ENCODE measurements at places on chromosomes 13 and 19.

GRCh38 chr13:36680913-36681312 is 7.1 kb downstream of the SERTM1 start:
- no peak for DNase-seq
- H3K4me1 ChIP-seq: no peaks in the 10 kb centered on the region
- H3K4me3 ChIP-seq: no peak overlapping the region
- H3K27ac ChIP-seq: no peak overlapping the region
- H3K27me3 ChIP-seq: peaks cover 3% of the 10 kb centered on the region

- no peaks in the 10 kb centered on the region for H3K27me3 ChIP-seq
- no peaks in the 10 kb centered on the region for H3K36me3 ChIP-seq
- H3K4me1 ChIP-seq: peaks cover 9% of the 10 kb centered on the region
- DNase-seq: no peak
Measured at GRCh38 chr13:71864094-71864985, 2.7 kb downstream of the DACH1 start.

GRCh38 chr13:84413016-84413415 is 530.7 kb upstream of the SLITRK1 start:
- H3K4me1 ChIP-seq: no peaks in the 10 kb centered on the region
- no peaks in the 10 kb centered on the region for H3K36me3 ChIP-seq
- DNase-seq: no peak
- no peak overlapping the region for H3K27ac ChIP-seq
- no peak overlapping the region for H3K4me3 ChIP-seq

- no peaks in the 10 kb centered on the region for H3K27me3 ChIP-seq
- H3K4me3 ChIP-seq: no peak overlapping the region
- no peaks in the 10 kb centered on the region for H3K4me1 ChIP-seq
- no peak for DNase-seq
- no peaks in the 10 kb centered on the region for H3K36me3 ChIP-seq
- no peak overlapping the region for H3K27ac ChIP-seq
Measured at GRCh38 chr13:99733346-99733745, 232.1 kb downstream of the TM9SF2 start.

DNA sequence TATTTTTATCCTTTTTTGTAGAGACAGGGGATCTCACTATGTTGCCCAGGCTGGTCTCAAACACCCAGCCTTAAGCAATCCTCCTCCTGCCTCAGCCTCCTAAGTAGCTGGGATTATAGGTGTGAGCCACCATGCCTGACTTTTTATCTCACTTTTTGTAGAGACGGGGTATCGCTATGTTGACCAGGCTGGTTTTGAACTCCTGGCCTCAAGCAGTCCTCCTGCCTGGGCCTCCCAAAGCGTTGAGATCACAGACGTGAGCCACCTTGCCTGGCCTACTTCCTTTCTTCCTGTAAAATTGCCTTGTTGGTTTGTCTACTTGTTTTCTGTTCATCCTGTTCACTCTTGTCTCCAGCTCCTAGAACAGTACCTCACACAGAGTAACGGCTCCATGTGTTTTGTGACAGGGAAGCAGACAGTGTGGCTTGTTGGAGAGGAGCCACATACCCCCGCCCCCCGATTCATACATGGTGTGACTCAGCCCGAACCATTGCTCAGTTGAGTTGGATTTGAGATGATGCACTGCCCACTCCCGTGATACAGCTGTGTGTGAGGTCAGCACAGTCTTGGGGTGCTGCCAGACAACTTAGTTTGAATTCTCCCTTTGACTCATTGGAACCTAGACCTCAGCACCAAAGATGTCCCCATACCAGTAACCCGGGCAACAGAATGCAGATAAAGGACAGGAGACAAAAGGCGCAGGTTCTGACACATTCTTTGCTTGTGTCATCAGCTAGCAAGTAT is 34.2 kb downstream of the GPR42 start:
- no peaks in the 10 kb centered on the region for H3K27me3 ChIP-seq
- H3K4me3 ChIP-seq: no peak overlapping the region
- DNase-seq: no peak
- H3K4me1 ChIP-seq: no peaks in the 10 kb centered on the region

DNA sequence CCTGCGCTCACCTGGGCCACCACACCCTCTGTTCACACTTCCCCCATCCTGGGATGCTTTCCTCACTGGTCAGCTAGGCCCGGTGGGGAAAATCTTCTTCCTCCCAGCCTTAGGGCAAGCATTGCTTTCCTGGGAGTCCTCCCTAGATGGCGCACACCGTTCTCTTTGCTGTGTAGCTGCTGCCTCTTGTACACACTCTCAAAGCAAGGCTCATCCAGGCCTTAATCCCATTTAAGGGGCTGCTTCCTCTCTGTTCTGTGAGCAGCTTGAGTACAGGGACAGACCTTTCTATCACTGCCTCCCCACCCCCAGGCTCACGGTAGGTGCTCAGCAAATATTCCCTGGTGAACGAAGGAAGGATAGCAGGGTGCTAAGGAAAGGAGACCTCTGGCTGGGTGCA is 11.1 kb downstream of the SLC7A10 start:
- H3K27me3 ChIP-seq: no peaks in the 10 kb centered on the region
- no peak for DNase-seq
- H3K4me1 ChIP-seq: peaks cover 6% of the 10 kb centered on the region
- no peak overlapping the region for H3K4me3 ChIP-seq
- no peak overlapping the region for H3K27ac ChIP-seq

DNA sequence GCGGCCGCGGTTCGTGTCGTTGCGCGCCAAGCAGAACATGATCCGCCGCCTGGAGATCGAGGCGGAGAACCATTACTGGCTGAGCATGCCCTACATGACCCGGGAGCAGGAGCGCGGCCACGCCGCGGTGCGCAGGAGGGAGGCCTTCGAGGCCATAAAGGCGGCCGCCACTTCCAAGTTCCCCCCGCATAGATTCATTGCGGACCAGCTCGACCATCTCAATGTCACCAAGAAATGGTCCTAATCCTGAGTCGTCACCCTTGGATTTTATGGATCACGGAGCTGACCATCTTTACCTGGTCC is 475 bp downstream of the MRPL57 start:
- H3K4me1 ChIP-seq: peaks cover 13% of the 10 kb centered on the region
- DNase-seq: no peak
- H3K27ac ChIP-seq: peak overlapping the region; percentile 88
- no peaks in the 10 kb centered on the region for H3K27me3 ChIP-seq

GRCh38 chr13:48892053-48892687 is 83.5 kb upstream of the FNDC3A start:
- H3K27me3 ChIP-seq: no peaks in the 10 kb centered on the region
- H3K4me1 ChIP-seq: no peaks in the 10 kb centered on the region
- H3K36me3 ChIP-seq: no peaks in the 10 kb centered on the region
- H3K27ac ChIP-seq: peak overlapping the region; percentile 51
- no peak overlapping the region for H3K4me3 ChIP-seq

- no peaks in the 10 kb centered on the region for H3K27me3 ChIP-seq
- DNase-seq: no peak
- no peaks in the 10 kb centered on the region for H3K4me1 ChIP-seq
- H3K27ac ChIP-seq: no peak overlapping the region
- peaks cover 77% of the 10 kb centered on the region for H3K36me3 ChIP-seq
Measured at GRCh38 chr19:813219-814151, 8.3 kb downstream of the PLPPR3 start.

GRCh38 chr13:27928805-27929753 is 9.3 kb downstream of the PDX1 start:
- no peak overlapping the region for H3K27ac ChIP-seq
- H3K4me3 ChIP-seq: no peak overlapping the region
- H3K36me3 ChIP-seq: no peaks in the 10 kb centered on the region
- H3K4me1 ChIP-seq: no peaks in the 10 kb centered on the region
- peaks cover 93% of the 10 kb centered on the region for H3K27me3 ChIP-seq

- no peaks in the 10 kb centered on the region for H3K4me1 ChIP-seq
- no peaks in the 10 kb centered on the region for H3K27me3 ChIP-seq
- H3K4me3 ChIP-seq: peak overlapping the region; percentile 62
- H3K27ac ChIP-seq: peak overlapping the region; percentile 92
- DNase-seq: peak; percentile 17
Measured at GRCh38 chr19:11375143-11375948, 880 bp downstream of the SWSAP1 start.

- peak overlapping the region; percentile 74 for H3K4me3 ChIP-seq
- peaks cover 62% of the 10 kb centered on the region for H3K36me3 ChIP-seq
- peaks cover 21% of the 10 kb centered on the region for H3K4me1 ChIP-seq
- H3K27me3 ChIP-seq: no peaks in the 10 kb centered on the region
Measured at GRCh38 chr19:1438933-1439354, 748 bp downstream of the RPS15 start.

- no peaks in the 10 kb centered on the region for H3K36me3 ChIP-seq
- no peak overlapping the region for H3K4me3 ChIP-seq
- no peak overlapping the region for H3K27ac ChIP-seq
Measured at GRCh38 chr19:51203916-51204315, 21.0 kb upstream of the CD33 start.

- no peak for DNase-seq
- H3K4me3 ChIP-seq: peak overlapping the region; percentile 98
- H3K27ac ChIP-seq: peak overlapping the region; percentile 99
- no peaks in the 10 kb centered on the region for H3K36me3 ChIP-seq
- H3K4me1 ChIP-seq: peaks cover 65% of the 10 kb centered on the region
Measured at GRCh38 chr19:12789098-12789903, 2.0 kb upstream of the JUNB start.

GRCh38 chr19:48685583-48685982 is 10.2 kb upstream of the FUT2 start:
- no peak overlapping the region for H3K4me3 ChIP-seq
- no peak for DNase-seq
- no peaks in the 10 kb centered on the region for H3K36me3 ChIP-seq
- H3K27ac ChIP-seq: no peak overlapping the region
- H3K4me1 ChIP-seq: peaks cover 13% of the 10 kb centered on the region
- no peaks in the 10 kb centered on the region for H3K27me3 ChIP-seq

- H3K4me1 ChIP-seq: no peaks in the 10 kb centered on the region
- no peak for DNase-seq
- H3K4me3 ChIP-seq: no peak overlapping the region
- no peaks in the 10 kb centered on the region for H3K27me3 ChIP-seq
- no peak overlapping the region for H3K27ac ChIP-seq
- H3K36me3 ChIP-seq: no peaks in the 10 kb centered on the region
Measured at GRCh38 chr19:38781058-38781457, 7.7 kb upstream of the LGALS7 start.

DNA sequence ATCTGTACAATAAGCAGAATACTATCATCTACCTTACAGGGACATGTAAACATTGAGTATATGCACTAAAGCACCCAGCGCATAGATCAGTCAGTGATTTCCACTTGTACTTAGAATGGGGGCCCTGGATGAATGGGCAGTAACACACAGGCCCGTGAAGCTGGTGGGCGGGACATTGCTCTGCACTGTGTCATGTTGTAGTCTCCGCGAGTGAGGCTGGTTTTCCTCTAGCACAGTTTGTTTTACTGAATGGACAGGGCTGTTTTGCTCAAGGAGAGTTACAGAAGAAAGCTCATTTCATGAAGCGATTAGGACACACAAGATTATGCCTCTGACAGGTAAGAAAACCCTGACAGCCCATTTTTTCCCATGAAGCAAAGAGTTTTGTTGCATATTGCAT is 86.4 kb upstream of the SOX21 start:
- H3K27me3 ChIP-seq: no peaks in the 10 kb centered on the region
- no peaks in the 10 kb centered on the region for H3K4me1 ChIP-seq
- DNase-seq: no peak
- H3K4me3 ChIP-seq: no peak overlapping the region
